ENCODE measurements at places on chromosomes 2 and 18. TPM values are rescaled to one million over a fixed set of nuclear protein-coding genes. Genes with fewer than 3 reads are reported as not detected.

- DNase-seq = no peak
Measured at GRCh38 chr2:135815269-135815668, 21.7 kb downstream of the LCT start.

DNA sequence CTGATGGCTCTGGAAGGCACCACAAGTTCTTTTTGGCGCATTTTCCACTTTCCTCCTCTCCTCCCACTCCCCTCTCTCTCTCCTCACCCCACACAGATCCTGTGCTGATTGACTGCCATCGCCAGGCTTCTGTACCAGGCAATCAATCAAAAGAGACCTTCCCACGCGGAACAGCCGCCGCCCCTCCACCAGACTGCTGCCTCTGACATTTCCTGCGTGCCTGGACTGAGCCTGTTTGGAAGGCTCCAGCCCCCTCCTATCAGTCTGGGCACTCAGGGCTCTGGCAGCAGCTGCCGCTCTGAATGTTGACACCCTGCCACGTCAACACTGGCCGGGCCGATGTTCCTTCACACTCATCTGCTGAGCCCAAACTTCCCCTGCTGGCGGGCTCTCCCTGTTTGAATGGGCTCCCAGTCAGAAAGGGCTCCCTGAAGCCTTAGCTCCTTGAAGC, 467.7 kb downstream of the EPHA4 start:
- peak; percentile 77 for DNase-seq

- no peak for DNase-seq
Measured at GRCh38 chr2:7905756-7906155, 776.1 kb upstream of the ID2 start.

DNA sequence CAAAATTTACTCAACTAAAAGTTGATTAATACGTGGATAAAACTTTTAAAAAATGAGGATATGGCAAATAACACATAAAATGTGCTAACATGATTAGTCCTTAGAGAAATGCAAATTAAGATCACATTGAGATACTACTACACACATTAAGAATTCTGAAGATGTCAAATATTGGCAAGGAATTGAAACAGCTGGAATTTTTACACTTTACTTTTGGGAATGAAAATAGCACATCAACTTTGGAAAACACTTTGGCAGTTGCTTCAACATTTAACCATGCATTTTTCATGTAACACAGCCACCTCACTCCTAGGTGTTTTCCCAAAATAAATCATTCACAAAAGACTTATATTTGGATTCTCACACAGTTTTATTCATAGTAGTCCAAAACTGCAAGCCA, 687.9 kb upstream of the SETBP1 start:
- DNase-seq = no peak

DNA sequence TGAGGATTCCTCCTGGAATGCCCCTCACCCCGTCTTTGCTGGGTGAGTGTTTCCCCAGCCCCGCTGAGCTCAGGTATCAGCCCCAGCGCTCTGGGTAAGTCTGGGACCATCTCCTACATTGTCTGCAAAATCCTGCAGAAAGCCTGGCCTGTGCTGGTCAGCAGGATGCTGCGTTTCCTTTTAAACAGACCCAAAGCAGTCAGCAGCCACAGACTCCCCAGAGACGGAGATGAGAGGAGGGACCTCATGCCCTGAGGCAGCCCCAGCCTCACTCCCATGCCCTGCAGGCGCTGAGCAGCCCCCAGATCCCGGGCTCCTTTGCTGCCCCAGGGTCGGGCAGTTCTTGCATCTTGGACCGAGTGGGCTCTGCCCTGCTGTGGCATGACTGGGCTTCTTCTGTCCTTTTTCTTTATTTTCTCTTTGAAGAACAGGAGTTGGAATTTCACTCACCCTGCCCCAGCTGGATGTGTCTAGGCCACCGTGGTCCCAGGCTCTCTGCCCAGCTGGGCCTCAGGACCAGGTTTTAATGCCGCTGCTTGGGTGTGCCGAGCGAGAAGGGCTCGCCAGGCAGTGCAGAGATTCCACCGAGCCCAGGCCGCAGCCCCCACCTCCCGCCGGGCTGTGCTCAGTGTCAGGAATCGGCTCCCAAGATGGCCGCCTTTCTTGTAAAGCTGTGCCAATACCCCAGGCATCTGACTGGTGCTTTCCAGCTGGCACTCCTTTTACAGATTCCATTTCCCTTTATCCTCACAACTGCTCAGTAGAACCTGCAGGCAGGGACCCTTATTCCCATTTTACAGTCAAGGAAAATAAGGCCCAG, 43.6 kb downstream of the ODC1 start:
- DNase-seq = no peak

DNA sequence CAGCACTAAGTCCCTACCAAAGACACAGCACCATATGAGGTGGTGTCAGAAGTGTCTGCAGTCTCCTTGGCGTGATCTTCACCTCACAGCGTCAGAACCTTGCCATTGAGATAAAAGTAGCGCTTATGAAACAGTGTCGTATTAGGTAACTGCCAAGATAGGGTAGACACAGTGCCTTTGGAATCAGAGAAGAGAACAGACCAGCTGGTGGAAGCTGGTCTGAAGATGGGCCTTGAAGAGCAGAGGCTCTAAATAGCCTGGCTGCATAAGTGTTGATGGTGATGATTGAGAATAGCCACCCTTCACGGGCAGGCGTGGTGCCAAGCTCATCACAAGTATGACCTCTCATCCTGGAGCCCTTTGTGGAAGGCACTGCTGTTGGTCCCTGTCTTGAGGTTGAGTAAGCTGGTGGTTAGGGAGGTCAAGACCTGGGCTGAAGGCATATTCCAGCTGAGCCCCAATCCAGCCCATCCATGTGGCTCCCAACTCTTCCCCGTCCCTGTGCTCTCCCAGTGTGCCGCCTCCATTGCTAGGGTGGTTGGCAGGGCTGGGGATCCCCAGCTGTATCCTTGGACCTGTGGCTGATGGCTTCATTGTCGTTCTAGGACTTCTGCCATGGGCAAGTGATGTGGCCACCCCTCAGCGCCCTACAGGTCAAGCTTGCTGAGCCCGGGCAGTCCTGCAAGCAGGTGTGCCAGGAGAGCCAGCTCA, 187.4 kb downstream of the MGAT5 start:
- DNase-seq = no peak

GRCh38 chr2:208982831-208983230, 441.0 kb upstream of the MAP2 start:
- DNase-seq = no peak

DNA sequence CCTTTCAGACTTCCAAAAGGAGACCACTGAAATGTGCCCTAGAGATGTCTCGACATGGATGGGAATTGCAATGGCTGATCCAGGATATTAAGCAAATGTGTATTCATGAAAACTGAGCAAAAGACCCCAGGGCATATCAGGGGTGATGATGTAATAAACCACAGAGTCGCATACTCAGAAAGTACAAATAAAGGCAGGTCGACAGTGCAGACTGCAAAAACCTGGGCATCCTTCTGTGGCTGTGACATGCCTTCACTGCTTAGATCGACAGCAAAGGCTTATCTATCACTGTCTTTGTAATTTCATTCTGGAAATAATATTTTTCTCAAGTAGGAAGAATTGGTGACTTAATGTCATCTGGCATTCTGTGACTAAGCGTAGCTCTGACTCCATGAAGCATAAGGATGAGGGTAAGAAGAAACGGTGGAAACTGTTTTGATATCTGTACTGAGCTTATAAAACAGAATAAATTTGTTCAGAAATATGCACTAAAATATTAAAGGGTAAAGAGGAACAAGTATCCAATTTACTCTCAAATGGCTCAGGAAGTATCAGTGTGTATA, 115.6 kb upstream of the NRP2 start:
- DNase-seq = peak; percentile 56

- no peak for DNase-seq
Measured at GRCh38 chr18:78242254-78242643, 737.4 kb upstream of the SALL3 start.

- no peak for DNase-seq
Measured at GRCh38 chr2:179954026-179954425, 53.1 kb downstream of the CWC22 start.

DNA sequence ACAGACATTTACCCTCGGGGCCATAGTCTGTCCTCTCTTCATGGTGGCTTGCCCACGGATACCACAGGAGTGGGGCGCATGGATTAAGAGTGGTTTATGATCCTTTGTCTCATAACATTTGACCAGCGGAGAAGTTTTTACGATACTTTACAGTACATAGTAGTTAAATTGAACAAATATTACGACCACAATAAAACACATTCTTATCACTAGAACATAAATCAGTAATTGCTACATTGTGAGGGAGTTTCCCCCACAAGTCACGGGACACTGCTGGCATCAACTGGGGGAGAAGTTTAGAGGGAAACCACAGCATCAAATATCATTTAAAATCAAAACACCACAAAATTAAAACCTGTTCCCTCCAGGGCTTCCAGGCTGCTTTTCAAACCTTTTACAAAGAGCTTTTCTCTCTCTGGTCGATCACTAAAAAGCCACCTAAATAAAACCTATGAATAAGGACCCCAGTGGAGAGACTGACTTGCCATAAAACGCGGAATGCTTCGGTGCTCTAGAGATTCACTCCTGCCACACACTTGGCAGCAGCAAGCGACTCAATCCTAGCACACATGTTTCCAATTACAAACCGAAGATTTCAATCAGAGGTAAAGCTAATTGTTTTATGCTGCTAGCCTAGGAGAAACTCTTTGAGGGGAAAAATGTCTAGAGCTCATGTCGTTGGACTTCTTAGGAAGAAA, 173.7 kb upstream of the HNRNPA3 start:
- DNase-seq = no peak

DNA sequence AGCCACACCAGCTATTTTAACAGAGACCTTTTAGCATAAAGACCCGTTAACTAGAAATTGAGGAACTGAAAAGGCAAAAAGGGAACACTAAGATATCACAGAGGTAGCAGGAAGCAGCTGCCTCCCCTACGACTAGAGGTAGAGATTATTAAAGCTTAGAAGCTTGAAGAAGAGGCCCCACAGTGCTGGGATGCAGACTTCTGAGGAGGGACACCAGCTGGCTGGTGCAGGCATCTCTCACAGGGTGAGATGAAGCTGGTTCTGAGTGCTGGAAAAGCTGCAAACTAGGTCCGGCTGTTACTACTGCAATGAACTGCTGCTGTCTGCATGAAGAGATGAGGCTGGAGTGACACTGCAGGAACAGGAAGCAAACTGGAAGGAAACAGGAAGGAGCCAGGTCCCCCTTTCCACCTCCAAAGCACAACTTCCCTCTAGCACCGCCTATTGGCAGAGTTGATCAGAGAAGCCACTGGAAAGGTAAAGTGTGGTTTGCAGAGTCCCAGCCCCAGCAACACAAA, 61.2 kb upstream of the MRPS9 start:
- DNase-seq = peak; percentile 57

- DNase-seq = peak; percentile 60
Measured at GRCh38 chr2:219175928-219176817, 552 bp downstream of the CNPPD1 start.

- no peak for DNase-seq
Measured at GRCh38 chr2:226888971-226889370, 53.1 kb downstream of the RHBDD1 start.

Gene PDE1A
- total RNA-seq = 1.6 TPM

Gene DSG4
- total RNA-seq = not detected

Gene CENPA
- total RNA-seq = 50.2 TPM

Gene TTLL4
- total RNA-seq = 52.1 TPM

Gene ABCB11
- not detected for total RNA-seq

Gene MAP2
- 63.3 TPM for total RNA-seq

Gene EGR4
- not detected for total RNA-seq

Gene TMEM200C
- not detected for total RNA-seq

Gene NR4A2
- 0.51 TPM for total RNA-seq
